ENCODE measurements at places on chromosomes 7 and 10. TPM values are rescaled to one million over a fixed set of nuclear protein-coding genes. Genes with fewer than 3 reads are reported as not detected.

The KNDC1 gene
- total RNA-seq, result 0.42 TPM

The MSMB gene
- not detected for total RNA-seq

The NOM1 gene
- 31.3 TPM for total RNA-seq

The TWIST1 gene
- not detected for total RNA-seq

The C10orf67 gene
- total RNA-seq, result not detected

The TRIP6 gene
- 9.8 TPM for total RNA-seq

The PRF1 gene
- 18.0 TPM for total RNA-seq

The GJD4 gene
- not detected for total RNA-seq

The TAS2R41 gene
- 0.99 TPM for total RNA-seq

The RHEB gene
- 71.1 TPM for total RNA-seq

The MSANTD7 gene
- total RNA-seq, result 23.2 TPM

The SPDYE5 gene
- not detected for total RNA-seq

The CADPS2 gene
- total RNA-seq, result not detected

The PAPOLB gene
- total RNA-seq, result not detected

The OR2A1 gene
- not detected for total RNA-seq

The ELN gene
- not detected for total RNA-seq

The LRRC17 gene
- not detected for total RNA-seq

The NUTM2E gene
- total RNA-seq, result 0.44 TPM

The NKX2-3 gene
- not detected for total RNA-seq

The OR2A5 gene
- total RNA-seq, result not detected

The FKBP9 gene
- total RNA-seq, result 0.42 TPM

The CREB5 gene
- 0.81 TPM for total RNA-seq

The TRIM24 gene
- 14.3 TPM for total RNA-seq

The FRAT1 gene
- total RNA-seq, result 26.5 TPM

The JCAD gene
- not detected for total RNA-seq

The TSPAN12 gene
- total RNA-seq, result not detected

The MCM10 gene
- 0.34 TPM for total RNA-seq

The FBXL13 gene
- 1.3 TPM for total RNA-seq

The CYP3A7 gene
- total RNA-seq, result not detected

Data from T-helper 17 cell (primary cell).